ENCODE measurements at places on chromosomes 1 and 21.

DNA sequence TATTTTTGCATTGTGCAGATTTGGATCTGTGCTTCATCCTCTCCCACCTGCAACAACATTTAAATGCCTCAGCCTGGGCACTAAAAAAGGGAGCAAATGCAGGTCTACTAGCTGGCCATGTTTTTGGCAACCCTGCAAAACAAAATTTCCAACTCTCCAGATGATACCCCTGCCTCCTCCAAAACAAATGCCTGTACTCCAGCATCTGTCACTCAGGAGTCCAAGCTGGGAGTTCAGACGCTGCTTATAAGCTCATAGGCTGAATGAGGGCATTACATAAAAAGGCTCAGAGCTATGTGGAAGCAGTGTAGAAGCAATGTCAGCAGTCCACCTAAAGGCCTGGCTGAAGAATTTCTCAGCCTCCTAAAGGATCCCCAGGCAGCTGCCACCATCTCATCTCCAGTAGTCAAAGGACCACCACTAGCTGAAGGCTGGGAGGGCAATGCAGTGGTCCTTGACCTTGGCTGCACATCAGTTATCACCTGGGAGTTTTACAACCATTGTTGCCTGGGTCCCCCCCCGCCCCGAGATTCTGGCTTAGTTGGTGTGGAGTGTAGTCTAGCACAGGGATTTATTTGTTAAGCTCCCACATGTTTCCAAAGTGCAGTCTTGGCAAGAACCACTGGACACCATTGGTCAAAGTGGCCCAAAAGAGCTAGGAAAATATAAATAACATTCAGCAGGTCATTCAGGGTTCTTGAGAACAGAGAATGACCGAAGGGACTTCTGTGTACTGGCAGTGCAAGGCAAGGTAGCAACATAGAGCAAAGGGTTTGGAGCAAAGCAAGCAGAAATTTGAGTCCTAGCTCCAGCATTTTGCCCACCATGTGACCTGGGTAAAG, 57.2 kb downstream of the ITPKB start:
- DNase-seq, result no peak

GRCh38 chr1:182703539-182703938, 19.2 kb upstream of the RGS8 start:
- DNase-seq, result no peak

- no peak for DNase-seq
These were observed 1595.4 kb downstream of the PLA2G4A start for GRCh38 chr1:188424176-188424575.

- DNase-seq, result no peak
These were observed 33.7 kb upstream of the VASH2 start for GRCh38 chr1:212916481-212917133.

- peak; percentile 71 for DNase-seq
These were observed 60.3 kb upstream of the C1orf87 start for GRCh38 chr1:60133848-60134247.

DNA sequence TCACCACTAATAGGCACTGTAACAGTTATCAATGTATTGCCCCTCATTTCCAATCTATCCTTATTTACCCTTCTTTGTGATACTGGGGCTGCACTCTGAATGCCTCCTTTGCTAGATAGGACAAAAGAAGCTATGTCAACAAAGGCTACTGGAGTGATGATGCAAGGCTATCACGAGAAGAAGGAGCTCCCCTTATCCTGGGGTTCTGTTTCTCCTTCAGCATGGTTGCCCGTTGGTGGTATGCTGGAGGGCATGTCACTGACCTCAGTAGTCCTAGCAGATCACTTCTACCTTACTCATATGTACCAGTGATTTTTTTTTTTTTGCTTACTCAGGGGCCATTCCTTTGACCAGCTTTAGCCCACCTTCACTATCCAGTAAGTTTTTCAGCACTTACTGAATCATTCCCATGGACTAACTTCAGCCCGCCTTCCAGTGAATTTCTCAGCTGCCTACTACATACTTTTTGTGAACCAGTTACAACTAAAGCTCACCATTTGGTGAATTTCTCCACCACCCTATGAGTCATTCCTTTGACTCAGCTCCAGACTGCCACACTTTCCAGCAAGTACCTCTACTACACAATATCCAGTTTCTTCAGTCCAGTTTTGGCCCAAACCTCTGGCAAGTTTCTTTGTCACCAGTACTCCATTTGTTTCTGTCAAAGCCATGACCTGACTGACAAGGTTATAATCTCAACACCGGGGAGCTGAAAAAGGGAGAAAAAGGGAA, 944.5 kb downstream of the KCNT2 start:
- peak; percentile 21 for DNase-seq

GRCh38 chr1:242723044-242723716, 198.7 kb upstream of the PLD5 start:
- DNase-seq, result no peak

DNA sequence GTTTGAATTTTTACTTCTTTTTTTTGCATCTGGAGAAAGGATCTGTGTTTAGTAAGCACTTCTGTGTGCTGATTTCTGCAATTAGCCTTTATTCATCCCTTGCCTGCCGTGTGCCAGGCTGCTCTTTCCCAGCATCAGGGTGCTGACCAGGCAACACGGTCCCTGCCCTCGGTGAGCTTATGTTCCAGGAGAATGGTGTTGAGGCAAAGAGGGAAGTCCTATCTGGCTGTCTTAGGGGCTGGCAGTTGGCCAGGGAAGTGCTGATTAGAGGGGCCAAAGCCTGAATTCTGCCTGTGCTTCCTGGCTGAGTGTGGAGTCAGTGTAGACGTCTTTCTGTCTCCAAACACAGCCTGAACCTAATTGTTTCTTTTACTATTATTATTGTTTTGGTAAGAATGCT, 187.1 kb downstream of the CAMTA1 start:
- DNase-seq, result no peak
